ENCODE measurements at places on chromosomes 2 and 18. TPM values are rescaled to one million over a fixed set of nuclear protein-coding genes. Genes with fewer than 3 reads are reported as not detected.

The TEX44 gene
- total RNA-seq, result not detected

The PRLH gene
- total RNA-seq, result not detected

The C2orf80 gene
- not detected for total RNA-seq

The STARD6 gene
- not detected for total RNA-seq

The ATOH8 gene
- not detected for total RNA-seq

The VWA3B gene
- not detected for total RNA-seq

The PRKCE gene
- 9.0 TPM for total RNA-seq

The HJURP gene
- 111 TPM for total RNA-seq

The GNAL gene
- total RNA-seq, result 0.07 TPM

The DCTN1 gene
- total RNA-seq, result 78.1 TPM

The FIGN gene
- total RNA-seq, result not detected

The TRIM43 gene
- total RNA-seq, result not detected

The ANKRD29 gene
- total RNA-seq, result 0.21 TPM

The TRABD2A gene
- 37.2 TPM for total RNA-seq

GRCh38 chr2:235614900-235615712, 121.3 kb downstream of the AGAP1 start:
- DNase-seq, result no peak

DNA sequence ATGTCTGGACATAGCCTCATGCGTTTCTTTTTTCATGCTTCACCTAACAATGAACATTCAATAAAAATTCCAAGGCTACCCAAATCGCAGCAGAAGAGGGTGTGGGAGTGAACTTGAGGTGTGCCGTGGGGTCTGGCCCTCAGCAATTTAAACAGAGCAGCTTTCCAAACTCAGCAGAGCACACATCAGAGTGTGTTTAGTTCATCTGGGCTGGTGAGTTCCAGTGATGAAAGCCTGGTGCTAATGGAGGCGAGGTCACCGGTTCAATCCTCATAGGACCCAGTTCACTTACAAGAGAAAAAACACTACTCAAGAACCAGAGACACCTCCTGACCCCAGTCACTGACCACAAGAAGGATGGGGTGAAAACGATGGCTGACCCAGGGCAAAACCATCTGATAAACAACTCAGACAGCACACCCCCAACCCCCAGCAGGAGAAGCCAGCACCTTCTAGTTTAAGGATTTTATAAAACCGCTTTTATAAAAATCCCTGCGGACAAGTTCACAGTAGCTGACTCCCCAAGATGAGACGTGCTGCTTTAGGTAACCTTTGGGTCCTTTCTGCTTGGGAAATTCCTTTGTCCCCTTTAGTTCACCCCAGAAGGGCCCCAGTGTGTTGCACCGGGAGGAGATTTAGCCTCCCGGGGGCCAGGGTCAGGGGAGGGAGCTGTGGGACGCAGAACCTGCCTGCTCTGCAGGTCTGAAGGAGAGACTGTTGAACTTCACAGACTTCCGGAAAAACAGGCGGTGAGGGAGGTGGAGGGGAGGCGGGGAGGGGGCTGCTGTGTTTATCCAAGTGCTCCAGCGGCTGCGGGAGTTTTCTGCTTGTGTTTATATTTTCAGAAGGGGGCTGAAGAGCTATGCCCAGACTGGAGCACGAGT, 152.7 kb upstream of the SOX11 start:
- no peak for DNase-seq

DNA sequence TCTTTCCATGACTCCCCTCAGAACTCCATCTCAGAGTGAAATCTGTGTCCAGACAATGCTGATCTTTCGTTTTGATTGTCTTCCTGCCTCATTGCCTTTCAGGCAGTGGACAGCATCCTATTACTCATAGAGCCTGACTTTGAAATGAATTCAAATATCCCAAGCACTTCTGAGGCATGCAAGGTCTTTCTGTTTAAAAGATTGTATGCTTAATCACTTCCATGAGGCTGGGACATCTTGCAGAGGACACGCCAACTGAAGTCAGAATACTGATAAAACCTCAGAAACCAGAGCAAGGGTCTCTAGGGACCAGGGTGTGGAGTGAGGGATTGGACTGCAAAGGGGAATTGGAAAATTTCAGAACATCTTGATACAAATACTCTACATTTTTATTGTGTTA, 836.5 kb upstream of the ID2 start:
- no peak for DNase-seq

- no peak for DNase-seq
Measured at GRCh38 chr2:175576270-175576669, 394.8 kb upstream of the ATP5MC3 start.

DNA sequence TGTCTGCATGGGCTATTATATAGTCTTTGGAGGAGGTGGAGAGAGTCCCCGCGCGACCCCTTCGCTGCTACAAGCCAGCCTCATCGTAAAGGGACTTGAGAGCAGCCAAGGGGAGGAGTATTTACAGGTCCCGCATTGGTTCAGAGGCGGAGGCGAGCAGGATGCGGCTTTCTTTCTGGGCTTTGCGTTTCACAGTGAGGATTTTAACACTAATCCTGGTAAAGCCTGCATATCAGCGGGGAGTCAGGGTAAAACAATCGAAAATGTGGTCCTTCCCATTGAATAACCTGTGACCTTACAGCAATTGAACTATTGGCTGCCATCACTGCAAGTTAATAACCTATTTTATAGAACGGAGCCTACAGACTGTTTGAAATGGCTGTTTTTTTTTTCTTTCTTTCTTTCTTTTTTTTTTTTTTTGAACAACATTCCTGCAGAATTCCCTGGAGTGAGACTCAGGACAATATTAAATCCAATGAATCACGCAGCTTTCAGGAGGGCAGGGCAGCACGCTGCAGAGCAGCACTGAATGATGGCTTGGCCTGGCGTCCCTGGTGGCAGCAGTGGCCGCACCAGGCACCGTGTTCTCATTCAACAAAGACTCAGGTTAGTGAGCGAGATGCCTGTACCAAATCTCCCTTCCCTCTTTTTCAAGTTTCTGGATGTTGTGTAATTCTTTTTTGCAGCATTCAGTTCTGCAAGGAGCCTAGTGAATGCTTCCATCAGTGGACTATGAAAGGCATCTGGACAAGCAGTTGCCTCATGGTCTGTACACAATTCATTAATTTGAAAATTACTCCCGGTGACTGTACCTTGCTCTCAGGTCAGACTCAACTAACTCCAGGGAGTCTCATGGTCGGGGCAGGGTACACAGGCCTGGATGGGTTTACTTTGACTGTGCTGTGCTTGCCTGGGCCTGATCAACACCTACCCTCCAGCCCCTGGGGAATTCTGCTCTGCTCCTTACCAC, 19.8 kb downstream of the SMIM21 start:
- DNase-seq, result no peak

DNA sequence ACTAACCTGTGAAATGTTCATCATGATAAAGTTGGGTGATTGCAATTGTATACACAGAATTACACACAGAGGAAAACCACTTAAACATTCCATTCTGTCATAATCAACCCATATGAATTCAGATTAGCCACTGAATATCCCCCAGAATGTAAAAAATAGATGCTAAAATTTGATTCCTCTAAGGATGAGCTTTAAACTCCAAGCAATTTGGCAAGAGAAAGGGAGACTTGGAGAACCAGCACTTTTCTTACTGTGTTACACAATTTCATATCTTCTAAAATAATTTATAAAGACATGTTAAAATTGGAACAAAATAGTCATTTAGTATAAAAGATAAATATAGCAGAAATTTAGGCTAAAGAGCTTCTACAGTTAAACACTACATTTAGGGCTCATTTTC, 146.3 kb upstream of the LMAN1 start:
- no peak for DNase-seq

DNA sequence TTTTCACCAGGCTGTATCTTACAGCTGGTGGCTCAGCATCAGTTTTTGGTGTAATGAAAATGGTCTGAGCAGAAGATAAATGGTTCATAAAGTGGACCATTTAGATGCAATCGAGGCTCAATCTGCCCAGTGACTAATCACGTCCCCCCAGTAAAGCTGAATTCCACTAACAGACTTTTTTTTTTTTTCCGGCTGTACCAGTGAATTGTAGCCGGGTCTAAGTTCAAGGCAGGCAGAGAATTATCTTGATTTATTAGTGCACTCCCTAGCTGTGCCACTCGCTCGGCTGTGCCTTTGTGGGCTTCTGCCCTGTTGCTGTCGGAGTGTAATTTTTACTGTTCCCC, 215.1 kb upstream of the POU3F3 start:
- no peak for DNase-seq

- DNase-seq, result no peak
Measured at GRCh38 chr2:166892397-166892796, 4.1 kb downstream of the XIRP2 start.

DNA sequence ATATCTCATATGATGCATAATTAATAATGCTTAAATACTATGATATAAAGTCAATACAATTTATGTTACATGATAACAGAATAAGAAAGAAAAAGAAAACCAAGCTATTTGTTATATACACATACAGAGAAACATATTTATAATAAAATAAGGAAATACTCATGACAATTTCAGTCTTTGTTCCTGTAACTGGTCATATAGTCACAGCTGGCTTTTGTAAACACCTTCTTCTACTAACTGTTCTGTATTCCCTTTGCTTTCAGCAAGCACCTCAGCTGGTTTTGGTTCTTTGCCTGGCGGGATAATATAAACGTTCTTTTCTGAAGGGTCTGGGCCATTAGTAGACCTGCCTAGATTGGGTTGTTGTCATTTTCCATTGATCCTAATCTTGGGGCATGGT, 158.5 kb downstream of the COPS8 start:
- DNase-seq, result no peak

- no peak for DNase-seq
Measured at GRCh38 chr18:24913507-24914170, 438.3 kb downstream of the ZNF521 start.

DNA sequence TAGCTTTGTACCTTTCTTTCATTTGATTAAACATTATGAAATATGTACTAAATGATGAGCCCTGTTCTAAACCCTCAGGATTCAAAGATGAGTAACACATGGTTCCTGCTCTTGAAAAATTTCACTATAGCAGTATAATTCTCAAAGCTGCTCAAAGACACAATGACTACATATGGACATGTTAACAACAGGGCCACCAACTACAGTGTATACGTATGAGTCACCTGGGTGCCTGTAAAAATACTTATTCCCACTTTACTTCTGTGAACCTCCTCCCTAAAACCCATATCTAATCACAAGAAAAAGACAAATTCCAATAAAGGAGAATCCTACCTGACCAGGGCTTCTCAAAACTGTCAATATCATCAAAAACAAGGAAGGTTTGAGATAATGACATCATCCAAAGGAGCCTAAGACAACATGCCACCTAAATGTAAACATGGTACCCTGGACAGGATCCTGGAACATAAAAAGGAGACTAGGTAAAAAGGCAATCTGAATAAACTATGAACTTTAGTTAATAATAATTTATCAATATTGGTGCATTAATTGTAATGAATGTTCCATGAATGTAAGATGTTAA, 84.7 kb downstream of the FAM161A start:
- no peak for DNase-seq

GRCh38 chr2:95374451-95374920, 28.0 kb upstream of the FAHD2A start:
- DNase-seq, result no peak

DNA sequence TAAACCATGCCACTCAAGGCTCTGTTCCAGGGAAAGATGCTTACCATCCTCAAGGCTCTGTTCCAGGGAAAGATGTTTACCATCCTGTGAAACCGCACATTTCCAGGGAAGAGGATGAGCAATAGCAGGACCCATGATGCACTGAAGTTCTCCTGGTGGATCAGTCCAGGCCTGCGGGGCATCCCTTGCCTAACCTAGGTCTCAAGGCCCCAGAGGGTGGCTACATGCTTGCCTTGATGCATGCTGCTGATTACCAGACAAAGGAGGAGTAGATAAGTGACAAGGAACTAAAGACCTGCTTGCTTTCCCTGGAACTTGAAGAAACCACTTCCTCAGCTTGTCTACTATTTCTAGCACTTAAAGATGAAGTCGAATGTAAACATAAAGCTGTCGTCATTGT, 111.0 kb upstream of the LINC00305 start:
- no peak for DNase-seq

GRCh38 chr2:56473524-56473923, 289.7 kb downstream of the CCDC85A start:
- no peak for DNase-seq

DNA sequence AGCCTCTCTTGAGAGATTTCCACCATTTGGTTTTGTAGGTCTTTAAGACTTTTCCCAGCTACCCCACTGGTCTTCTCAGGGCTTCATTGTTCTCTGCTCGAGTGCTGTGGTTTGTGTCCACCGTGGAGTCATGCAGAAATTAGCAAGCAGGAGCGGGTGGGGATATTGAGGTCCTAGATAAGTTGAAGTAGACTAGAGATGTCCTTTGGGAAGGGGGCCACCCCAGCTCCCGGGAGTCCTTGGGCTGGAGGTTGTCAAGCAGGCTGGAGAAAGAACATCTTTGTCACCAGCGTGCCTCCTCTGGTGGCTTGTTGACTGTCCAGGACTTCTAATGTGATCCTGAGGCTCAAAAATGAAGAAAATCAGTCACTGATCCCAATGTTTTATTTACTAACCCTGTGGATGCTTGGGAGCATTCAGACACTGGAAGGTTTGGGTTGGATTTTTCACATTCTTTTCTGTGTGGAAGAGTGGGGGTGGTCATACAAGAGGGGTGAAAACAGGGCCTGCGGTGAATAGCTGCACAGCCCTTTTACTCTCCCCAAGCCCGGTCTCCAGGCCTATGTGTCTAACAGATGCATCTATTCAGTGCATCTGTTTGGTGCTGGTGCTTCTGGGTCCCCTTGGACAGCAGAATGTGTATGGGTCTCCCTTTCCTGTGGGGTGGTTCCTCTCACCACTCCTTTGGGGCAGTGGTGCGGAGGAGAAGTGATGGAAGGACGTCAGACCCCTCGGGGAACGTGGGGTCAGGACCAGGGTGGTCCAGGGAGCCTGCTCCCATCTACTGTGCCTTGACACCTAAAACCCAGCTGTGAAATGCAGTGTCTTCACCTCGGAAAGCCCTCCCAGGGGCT, 208.1 kb downstream of the KLHL29 start:
- DNase-seq, result no peak

DNA sequence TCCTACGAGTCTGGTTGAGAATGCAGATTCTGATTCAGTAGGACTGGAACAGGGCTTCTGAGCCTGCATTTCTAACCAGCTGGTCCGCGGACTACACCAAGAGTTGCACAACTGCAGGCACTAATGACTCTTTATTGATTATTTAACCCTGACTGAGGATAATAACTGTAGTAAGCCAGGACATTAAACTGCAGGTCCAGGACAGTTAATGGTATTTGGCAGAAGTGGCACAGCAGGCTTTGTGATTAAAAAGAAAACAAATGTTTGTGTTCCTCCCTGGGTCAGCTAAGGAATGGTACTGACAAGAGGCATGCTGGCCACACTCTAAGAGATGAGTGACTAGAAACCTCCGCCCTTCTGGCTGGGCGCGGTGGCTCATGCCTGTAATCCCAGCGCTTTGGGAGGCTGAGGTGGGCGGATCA, 59.4 kb downstream of the ALPK2 start:
- DNase-seq, result no peak

DNA sequence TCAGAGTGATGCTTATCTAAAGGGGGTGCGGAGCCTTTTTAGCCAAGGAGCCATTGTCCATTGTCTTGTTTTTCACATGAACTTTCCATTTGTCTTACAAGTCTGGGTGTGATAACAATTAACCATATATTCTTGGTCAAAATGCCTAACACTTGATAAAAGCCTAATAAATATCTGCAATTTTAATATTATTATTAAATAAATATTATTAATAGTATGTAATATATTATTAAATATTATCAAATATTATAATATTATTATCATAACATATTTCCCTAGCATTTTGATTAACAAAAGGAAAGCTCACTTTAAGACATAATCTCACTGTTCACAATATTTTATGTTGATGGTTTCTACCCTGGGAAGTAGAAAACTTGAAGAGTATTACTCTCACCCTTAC, 1143.6 kb upstream of the GYPC start:
- no peak for DNase-seq

GRCh38 chr2:212665948-212666347, 127.3 kb upstream of the ERBB4 start:
- no peak for DNase-seq
